ENCODE measurements at places on chromosomes 11 and 22. TPM values are rescaled to one million over a fixed set of nuclear protein-coding genes. Genes with fewer than 3 reads are reported as not detected.

The SLC22A9 gene
- not detected for total RNA-seq

The CECR2 gene
- total RNA-seq: 0.06 TPM

The LDHAL6A gene
- not detected for total RNA-seq

The BTG4 gene
- total RNA-seq: 0.17 TPM

The SULT4A1 gene
- total RNA-seq: not detected

The KRTAP5-7 gene
- not detected for total RNA-seq

The APOL6 gene
- 1.6 TPM for total RNA-seq

The ENTHD1 gene
- not detected for total RNA-seq

The SEC14L6 gene
- total RNA-seq: not detected

The YPEL1 gene
- total RNA-seq: 0.72 TPM

The F2 gene
- total RNA-seq: 2.1 TPM

The RTN4R gene
- total RNA-seq: 11.6 TPM

The LTBP3 gene
- total RNA-seq: 67.3 TPM

The PLEKHB1 gene
- 1.5 TPM for total RNA-seq

The OR51E1 gene
- total RNA-seq: not detected

The CLCF1 gene
- 32.5 TPM for total RNA-seq

The TSPAN18 gene
- total RNA-seq: 3.5 TPM

The LINC01488 gene
- total RNA-seq: 0.04 TPM

The SLC22A12 gene
- not detected for total RNA-seq

The GSTT2B gene
- total RNA-seq: 0.35 TPM

The PDHX gene
- 29.6 TPM for total RNA-seq

The ZNF215 gene
- total RNA-seq: 0.91 TPM

The OR5M3 gene
- not detected for total RNA-seq

The RAB38 gene
- total RNA-seq: 1.0 TPM

The TRPM5 gene
- total RNA-seq: not detected

The SYNGR1 gene
- total RNA-seq: 11.9 TPM

The RFPL1 gene
- not detected for total RNA-seq

The OR52E8 gene
- not detected for total RNA-seq

The DEUP1 gene
- total RNA-seq: not detected

The HTR3A gene
- total RNA-seq: not detected

The ZP1 gene
- total RNA-seq: 0.25 TPM

The BACE1 gene
- total RNA-seq: 11.3 TPM

The SLC6A5 gene
- total RNA-seq: not detected

The ACTN3 gene
- total RNA-seq: 0.06 TPM

The FGF19 gene
- 0.09 TPM for total RNA-seq

The TRMT112 gene
- 400 TPM for total RNA-seq

The LRRC75B gene
- 7.4 TPM for total RNA-seq

The LMF2 gene
- 47.9 TPM for total RNA-seq

The CD59 gene
- 912 TPM for total RNA-seq

The KDM4E gene
- not detected for total RNA-seq

The OR52H1 gene
- not detected for total RNA-seq

The SCGB1D2 gene
- not detected for total RNA-seq

The PANX3 gene
- total RNA-seq: not detected

The TCIRG1 gene
- total RNA-seq: 136 TPM

The BRSK2 gene
- total RNA-seq: 3.9 TPM

The KCNJ5 gene
- total RNA-seq: not detected

The SAA1 gene
- 4.5 TPM for total RNA-seq

The UBQLN3 gene
- not detected for total RNA-seq

The KRTAP5-2 gene
- not detected for total RNA-seq

The MS4A6E gene
- not detected for total RNA-seq

The RAB39A gene
- 0.61 TPM for total RNA-seq

The SESN3 gene
- total RNA-seq: 0.11 TPM

The RAC2 gene
- 0.20 TPM for total RNA-seq

The GAS2 gene
- total RNA-seq: 0.86 TPM

The CEND1 gene
- 3.3 TPM for total RNA-seq

The CD3E gene
- total RNA-seq: not detected

The PNPLA5 gene
- not detected for total RNA-seq

The ISX gene
- total RNA-seq: not detected

Measured in A549 treated with dexamethasone at 1 μM for 4 hours (cell line).